ENCODE measurements at places on chromosomes 2 and 18.

- DNase-seq: no peak
These were observed 35.6 kb downstream of the GPD2 start for GRCh38 chr2:156471762-156472161.

DNA sequence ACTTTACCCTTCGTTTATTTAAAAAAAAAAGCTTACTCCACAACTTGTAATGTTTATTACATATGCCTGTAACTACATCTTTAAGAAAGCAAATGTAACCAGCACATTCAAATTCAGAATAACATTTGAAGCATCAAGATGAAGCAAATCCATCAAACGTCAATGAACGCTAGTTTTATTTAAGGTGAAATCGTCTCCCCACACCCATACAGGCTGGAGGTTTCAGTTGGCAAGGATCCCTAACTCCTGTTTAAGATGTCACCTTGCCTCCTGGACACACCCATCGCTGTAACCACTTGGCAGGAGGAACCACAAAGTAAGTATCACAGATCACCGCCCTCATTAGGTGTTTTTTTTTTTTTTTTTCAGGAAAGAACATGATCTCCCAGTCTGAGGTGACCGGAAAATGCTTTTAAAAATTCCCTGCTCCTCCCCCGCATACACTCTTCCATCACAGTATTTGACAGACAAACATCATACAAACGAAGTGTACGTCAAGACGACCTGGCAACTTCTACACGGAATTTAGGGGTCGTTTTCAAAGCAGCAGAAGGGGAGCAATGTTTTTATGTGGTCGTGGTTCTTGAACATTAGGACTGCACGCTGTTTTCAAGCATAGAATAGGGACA lies 19.7 kb upstream of the STPG4 start:
- DNase-seq: peak; percentile 11

GRCh38 chr18:75378376-75379315 lies 48.9 kb downstream of the SMIM21 start:
- DNase-seq: no peak

GRCh38 chr18:46301081-46301480 lies 196.9 kb downstream of the HAUS1 start:
- DNase-seq: no peak

DNA sequence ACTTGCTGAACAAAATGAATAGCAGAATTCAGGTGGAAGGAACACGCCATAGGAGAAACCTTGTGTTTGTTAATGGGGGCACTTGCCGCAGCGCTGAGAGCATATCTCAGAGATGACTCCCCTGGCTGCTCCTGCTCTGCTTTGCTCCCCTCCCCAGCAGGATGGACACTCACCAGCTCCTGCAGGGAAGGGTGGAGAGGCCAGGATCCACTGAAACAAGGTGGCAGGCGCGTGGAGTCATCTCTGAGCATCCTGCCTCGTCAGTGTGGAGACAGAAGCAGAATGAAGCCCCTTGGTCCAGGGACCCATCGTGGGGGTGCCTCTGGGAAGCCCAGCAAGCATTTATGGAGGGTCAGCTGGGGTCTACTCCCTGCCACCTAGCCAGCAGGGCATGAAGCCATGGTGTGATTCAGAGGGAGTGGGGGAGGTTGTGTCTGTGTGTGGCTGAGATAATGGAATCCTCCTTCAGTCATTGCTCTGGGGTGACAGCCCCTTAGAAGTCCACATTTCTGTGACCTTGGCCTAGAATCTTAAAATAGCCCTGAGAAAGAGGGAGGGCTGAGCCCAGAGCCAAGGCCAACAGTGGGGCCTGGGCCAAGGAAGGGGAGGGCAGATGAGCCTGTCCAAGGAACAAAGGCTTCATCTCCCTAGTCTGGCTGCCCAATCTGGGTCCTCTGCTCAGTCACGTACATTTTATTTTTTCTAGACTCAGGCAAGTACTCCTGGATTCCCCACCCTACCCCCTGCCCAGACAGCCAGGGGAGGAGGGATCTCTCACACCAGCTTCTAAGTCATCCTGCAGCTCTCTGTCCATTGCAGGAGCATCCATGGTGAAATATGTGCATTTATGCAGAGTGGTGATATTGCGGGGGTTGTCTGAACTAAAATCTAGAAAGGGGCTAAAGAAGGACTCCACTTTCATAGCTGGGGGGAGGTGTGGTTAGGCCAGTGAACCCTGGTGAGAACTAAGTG lies 215.4 kb downstream of the ZBTB7C start:
- DNase-seq: no peak

DNA sequence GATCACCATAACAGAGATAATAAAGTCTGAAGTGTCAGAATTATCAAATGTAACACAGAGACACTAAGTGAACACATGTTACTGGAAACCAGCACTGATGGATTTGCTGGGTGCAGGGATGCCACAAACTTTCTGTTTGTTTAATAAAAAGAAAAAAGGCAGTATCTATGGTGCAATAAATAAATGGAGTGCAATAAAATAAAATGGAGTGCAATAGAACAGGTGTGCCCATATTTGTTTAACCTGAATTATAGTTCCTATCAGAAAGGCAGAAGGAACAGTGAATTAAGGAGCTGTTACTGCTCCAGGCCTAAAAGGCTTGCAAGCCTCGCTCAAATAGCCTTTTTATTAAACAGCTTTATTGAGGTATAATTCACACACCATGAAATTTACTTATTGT lies 81.0 kb upstream of the KIDINS220 start:
- DNase-seq: no peak

GRCh38 chr2:158809816-158810215 lies 14.7 kb downstream of the DAPL1 start:
- no peak for DNase-seq
